ENCODE measurements at places on chromosomes 11 and 22.

DNA sequence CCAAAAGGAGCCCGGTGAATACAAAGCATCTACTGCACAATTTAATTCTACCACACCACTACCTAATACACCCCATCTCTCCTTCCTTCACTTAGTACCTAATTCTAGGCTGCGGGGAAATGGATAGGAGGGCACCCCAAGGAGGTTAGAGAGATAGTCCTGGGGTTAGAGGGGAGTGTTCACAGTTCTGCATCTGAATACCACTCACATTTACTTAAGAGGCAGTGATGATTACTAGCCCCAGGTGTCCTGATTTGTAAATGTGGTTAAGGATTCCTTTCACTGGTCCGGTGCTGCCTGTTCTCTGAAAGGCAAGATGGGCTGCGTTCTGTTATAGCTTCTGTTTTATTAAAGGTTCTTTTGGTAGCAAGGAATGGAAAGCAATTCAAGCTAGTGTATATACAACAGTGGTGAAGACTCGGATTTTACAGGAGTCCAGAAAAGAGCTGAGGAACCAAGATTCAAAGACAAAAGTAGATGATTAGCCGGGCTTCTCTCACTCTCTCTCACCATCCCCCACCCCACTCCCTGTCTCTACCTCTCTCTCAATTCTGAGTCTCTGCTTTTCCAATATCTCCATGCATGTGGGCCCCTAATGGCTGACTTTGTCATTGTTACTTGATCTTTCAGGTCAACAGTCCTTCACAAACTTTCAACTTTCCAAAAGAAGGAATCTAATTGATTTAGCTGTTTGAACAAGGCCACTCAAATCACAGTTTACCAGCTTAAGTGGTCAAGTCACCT, 8.7 kb upstream of the KCNA4 start:
- no peak for DNase-seq

- DNase-seq: no peak
Observed at GRCh38 chr22:47021371-47022074, 259.1 kb downstream of the TBC1D22A start.

DNA sequence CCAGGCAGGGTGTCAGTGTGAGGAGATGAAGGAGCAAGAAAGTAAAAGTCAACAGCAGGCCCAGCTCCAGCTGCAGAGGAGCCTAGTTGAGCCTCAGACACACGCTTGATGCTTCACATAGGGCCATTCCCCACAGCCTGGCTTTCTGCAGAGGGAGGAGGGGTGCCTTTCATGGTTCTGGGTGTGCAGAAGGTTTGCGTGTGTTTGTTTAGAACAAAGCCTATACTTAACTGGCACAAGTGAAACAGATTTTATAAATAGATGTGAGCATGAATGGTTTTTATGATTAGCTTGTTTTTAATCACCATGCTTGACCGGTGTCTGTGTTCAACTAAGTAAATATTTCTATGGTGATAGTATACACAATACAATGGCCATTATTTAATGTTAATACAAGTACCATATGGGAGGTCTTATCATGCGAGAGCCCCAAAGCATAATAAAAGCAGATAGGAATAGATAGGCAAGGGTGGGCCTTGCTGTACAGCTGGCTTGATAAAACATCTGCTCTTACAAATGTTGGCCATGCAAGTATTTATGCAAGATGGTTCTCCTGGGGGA, 290.2 kb downstream of the ETS1 start:
- DNase-seq: no peak

DNA sequence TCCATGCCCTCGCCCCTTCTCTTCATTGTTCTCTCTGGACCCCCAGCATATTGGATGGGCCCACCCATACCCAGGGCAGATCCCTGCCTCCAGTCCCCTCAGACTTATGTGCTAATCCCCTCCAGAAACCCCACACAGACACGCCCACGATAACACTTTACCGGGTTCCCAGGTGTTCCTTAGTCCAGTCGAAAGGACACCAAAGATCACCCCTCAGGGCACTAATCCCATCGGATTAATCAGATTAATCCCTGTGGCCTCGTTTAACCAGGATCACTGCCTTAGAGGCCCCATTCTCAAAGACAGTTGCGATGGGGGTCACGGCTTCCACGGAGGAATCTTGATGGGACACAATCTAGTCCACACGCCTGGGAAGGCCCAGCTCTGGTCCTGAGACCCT, 80.8 kb downstream of the SHANK2 start:
- DNase-seq: no peak

- DNase-seq: no peak
Observed at GRCh38 chr11:72326151-72326848, 82.3 kb upstream of the PHOX2A start.

Data from stimulated activated CD8-positive, alpha-beta memory T cell treated with anti-CD3 and anti-CD28 coated beads, Interleukin-15, amount 100 ng/mL, for 4 hours (primary cell).